ENCODE measurements at places on chromosomes 13 and 19. TPM values are rescaled to one million over a fixed set of nuclear protein-coding genes. Genes with fewer than 3 reads are reported as not detected.

DNA sequence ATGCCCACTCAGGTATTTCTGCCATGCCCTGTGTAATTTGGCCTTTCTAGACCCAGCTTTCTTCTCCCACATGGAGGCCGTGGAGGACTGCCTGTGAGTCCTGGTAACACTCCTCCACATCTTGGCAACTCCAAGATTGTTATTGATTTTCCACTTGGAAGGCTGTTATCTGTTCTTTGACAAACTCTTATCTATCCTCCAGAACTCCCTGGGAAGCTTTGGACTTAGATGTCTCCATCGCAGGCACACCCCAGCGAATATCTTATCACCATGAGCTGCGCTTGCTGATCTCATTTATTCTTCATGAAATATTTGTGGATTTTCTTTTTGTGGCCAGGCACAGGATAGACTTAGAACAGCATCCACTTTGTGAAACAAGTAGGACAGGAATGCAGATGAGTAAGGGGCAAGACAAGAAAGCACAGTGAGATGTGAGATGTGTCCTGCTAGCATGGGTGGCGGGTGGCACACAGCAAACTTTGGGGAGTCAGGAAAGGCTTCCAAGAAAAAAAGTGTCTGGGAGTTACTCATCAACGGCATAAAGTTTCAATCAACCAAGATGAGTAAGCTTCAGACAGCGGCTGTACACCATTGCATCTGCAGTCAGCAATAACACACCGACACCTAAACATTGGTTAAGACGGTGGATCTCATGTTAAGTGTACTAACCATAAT is 84.5 kb upstream of the IRS2 start:
- peak; percentile 64 for DNase-seq

DNA sequence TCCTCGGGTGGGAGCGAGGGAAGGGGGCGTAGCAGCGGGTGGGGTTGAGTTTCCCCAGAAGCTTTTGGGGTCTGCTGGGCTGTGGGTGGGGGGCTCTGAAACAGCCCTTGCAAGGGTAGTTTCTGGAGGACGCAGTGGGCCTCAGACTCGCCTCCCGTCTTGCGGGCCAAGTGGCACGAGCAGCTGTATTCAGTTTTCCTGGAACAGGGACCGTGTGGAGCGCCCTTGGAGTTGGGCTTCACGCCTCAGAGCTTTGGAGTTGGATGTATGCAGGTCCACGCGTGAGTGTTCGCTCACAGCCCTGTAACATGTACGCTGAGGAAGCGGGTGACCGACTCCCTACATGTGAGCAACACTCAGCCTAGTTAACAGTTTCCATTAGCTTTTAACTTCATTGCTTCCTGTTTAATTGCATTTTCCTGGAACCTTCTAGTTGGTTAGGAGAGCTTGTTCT is 603 bp downstream of the TM9SF2 start:
- DNase-seq, result peak; percentile 78

FSD1 gene
- total RNA-seq, result 4.5 TPM

GRCh38 chr19:33117501-33117900 is 14.4 kb upstream of the WDR88 start:
- no peak for DNase-seq

All from SJSA1 (cell line).